ENCODE measurements at places on chromosomes 2 and 18.

DNA sequence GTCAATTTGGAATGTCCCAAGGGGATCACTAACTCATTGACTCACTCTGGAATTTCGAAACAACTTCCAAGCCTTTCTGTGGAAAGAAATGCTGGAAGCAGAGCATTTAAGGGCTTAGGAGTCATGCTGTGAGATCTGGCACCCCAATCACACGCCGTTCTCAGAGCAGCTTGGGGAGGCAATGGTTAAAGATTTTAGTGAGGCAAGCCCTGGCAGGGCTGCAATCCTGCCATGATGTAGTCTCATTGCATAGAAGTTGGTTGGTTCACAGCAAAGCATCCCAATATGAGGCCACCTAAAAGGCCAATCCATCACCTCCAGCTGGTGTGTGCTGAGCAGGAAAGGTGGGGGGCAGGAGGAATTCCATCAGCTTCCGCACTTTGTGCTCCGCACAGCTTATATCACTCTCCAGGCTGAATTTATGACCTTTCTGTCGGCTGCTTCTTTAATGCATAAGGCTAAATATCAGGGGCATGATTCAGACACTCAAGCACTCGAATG is 1043.9 kb upstream of the POU3F3 start:
- no peak for DNase-seq

DNA sequence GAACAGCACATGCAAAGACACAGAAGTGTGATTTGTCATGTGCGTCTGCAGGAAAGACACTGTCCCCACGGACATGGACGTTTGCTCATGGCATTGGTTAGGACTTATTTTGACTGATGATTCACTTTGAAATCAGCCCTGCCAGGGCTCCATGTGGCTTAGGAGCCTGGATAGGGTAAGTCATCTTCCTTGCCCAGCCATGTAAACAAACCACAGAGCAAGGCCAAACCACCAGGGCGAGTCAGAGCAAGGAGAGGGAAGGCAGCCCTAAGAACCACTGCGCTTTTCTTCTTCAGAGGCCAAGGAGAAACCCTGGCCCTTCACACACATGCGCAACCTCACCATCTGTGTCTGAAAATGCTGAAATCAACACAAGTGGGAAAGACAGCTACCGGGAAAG is 88.8 kb downstream of the GFPT1 start:
- DNase-seq, result no peak

DNA sequence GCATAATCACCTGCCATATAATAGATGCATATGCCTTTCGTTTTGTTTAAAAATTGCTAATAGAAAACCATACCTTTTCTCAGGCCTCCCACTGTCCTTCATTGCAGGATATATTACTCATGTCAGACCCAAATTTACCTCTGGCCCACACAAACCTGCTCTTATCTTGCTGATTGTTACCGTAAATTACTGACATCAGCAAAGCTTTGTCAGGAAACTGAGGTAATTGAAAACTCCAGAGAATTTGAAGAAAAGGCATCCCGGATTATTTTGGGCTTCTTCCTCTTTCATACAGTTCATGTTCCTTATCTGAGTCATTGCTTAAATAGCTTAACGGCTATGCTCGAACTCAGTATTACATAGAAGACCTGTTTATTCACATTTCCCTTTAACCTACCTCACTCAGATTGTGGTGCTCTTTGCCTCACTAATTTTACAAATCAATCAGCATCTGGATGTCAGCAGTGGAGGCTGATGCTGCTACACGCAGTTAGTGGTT is 145.7 kb downstream of the ZEB2 start:
- DNase-seq, result no peak

DNA sequence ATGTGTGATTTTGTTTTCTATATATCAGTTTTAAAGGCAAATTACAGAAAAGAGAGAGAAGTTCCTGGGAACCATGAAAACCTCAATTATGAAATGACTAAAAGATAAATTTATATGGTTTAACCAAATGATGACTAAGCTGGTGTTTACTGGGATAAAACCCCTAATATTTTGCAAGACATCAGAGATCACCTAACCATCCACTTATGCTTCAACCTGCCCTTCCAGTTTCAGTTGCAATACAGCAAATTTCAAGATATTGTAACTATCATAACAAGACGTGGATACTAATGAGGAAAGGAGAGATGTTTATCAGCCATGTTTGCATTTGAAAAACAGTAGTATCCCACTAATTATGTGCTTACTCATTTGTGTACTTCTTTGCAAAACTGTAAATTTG is 108.2 kb downstream of the GAREM1 start:
- no peak for DNase-seq

DNA sequence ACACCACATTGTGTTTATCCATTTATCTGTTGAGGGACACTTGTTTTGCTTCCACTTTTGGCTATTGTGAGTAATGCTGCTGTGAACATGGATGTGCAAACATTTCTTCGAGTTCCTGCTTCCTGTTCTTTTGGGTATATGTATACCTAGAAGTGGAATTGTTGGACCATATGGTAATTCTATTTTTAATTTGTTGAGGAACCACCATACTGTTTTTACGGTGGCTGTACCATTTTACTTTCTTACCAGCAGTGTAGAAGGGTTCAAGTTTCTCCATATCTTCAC is 23.1 kb downstream of the ANXA4 start:
- no peak for DNase-seq

GRCh38 chr18:10455726-10456453 is 1.5 kb downstream of the APCDD1 start:
- no peak for DNase-seq

- DNase-seq, result no peak
These were observed 45.3 kb downstream of the PSD4 start for GRCh38 chr2:113219092-113219441.

DNA sequence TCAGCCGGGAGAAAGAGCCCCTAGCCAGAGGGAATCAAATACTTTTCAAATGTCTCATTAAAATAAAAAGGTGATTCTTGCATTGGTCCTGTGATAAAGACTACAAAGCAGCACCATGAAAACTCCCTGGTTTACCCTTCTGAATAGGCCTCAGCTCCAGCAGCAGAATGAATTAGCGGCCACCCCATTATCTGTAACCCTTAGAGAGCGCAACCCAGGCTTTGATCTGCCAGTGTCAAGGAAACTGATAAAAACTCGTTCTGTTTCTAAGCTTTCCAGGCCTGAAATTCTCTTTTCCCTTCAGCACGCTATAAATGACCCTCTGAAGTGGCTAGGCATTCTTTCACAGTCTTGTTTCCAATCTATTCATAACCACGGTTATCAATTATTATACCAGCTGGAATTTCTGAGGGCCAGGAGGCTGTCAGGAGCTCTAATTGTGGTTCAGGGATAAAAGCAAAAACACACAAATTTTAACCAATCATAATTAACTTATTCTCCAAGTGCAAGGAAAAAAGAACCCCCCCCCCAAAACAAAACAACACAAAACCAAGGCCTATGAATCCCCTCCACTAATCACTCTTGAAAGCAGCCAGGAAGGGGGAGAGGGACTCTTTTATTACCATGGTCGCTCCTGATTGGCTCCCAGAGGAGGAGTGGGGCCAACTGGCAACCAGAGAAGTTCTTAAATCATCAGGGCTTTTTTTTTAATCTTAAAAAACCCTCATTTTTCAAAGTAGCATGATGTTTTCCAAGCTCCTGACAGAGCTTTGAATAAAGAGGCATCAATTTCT is 258.9 kb downstream of the CYRIA start:
- no peak for DNase-seq

DNA sequence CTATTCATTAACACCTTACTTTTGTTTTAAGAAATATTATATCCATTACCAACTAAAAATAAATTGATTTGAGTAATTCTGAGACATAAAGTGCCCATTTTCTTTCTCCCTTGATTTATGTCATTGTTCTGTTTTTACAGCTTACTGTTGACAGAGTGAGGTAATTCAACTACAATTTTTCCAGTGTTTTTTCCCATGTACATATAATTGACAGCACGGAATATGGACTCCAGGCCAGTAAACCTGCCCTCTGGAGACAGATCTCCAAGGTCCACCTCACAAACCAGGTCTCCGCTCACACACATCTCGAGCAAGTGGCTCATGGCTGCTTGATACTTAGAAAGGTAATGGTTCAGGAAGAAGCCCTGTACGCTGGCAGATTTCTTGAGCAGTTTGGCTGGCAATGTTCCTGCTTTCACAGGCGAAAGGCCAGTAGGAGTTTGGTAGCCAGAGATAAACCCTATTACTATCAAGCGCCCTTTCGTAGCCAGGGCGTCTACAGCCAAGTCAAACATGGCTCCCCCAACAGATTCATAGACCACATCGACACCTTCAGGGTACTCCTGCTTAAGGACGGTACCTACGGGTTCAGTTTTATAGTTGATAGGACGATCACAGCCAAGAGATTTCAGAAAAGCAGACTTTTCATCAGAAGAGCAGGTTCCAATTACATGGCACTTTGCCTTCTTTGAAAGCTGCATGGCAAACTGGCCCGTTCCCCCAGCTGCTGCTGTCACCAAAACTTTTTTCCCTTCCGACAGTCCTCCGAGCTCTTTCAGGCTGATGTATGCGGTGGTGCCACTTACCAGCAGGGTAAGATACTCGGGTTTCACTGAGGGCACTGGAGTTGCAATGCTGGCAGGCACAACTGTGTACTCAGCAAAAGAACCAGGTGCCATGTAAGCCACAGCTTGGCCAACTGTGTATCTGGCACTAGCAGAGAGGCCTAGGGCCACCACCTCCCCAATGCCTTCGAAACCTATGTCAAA is 7.4 kb downstream of the PTGR3 start:
- no peak for DNase-seq

DNA sequence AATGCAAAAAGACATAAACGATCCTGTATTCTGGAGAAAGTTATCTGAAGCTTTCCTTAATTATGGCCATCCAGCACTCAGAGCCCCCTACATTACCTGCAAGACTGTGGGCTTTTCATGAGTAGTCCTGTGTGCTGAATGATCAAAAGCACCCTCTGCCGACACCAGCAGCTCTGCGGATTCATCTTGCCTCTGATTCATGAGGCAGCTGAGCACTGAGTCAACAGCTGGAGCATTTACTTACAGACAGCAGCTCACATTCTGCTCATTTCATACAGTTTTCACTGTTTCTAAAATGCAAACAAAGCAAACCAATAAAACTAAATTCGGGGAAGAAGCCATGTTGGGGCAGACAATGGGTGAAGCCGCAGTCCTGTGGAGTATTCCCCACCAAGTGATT is 886.5 kb downstream of the CNTNAP5 start:
- DNase-seq, result no peak

DNA sequence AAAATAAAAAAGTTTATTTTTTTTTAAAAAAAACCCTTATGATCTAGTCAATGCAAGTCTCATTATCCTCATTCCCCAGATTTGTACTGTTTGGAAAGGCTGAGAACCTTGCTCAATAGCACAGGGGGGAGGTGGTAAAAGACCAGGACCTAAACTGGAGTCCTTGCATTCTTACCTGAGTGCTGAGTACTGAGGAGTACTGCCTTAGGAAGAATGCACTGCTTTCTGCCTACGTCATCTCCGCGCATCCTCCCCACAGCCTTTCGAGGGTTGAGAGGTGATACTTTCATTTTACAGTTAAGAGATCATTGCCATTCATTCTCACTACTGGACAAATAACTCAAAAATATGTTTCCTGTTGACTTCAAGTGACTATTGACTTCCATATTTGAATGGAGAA is 73.8 kb downstream of the MAP3K20 start:
- no peak for DNase-seq

GRCh38 chr2:86477349-86477748 is 36.2 kb downstream of the KDM3A start:
- DNase-seq, result no peak

- no peak for DNase-seq
These were observed 1225.8 kb downstream of the SUCLG1 start for GRCh38 chr2:83233326-83233725.

- no peak for DNase-seq
These were observed 18.3 kb downstream of the CLHC1 start for GRCh38 chr2:55213822-55214221.

DNA sequence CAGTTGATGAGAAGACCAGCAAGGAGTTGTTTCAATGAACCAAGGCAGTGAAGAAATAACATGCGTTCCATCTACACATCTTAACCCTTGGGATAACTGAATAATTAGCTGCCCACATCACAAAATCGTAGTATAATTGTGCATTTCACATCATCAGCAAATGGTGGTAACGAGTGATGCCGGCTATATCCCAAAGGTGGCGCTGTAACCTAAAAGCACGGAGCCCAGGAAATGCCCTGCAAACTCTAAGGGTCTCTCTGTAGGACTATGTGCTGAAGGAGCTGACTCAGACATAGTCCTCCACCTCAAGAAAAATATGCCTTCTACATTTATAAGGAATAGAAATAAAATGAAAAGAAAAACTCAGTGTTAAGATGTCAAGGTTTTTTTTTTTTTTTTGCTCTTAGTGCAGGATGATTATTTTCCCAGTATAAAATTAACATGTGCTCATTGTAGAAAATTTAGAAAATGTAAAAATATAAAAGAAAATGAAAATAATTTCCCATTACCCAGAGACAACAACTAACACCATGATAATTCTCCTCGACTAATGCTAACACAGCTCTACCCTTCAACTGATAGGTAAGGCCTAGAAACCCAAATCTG is 23.1 kb upstream of the DSG3 start:
- no peak for DNase-seq

GRCh38 chr18:2534906-2535305 is 36.4 kb downstream of the METTL4 start:
- DNase-seq, result no peak

DNA sequence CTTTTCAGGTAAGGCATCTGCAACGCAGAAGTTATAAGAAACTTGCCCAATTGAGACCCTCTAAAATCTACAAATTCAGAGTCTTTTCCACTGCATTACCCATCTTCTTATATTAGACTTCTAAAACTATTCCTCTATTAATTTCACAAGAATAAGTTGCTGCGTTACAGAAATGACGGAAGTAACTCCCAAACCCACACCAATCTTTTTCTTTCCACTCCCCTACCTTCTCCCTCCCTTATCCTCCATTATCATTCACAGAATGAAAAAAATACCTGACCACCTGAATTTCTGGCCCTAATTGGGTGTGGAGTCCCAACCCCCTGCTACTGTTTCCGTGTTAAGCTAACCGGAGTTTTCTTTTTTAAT is 689 bp downstream of the RPRD1A start:
- DNase-seq, result no peak

GRCh38 chr18:74990563-74991081 is 218.3 kb downstream of the PTGR3 start:
- DNase-seq, result no peak

- no peak for DNase-seq
These were observed 810.5 kb downstream of the SLC4A3 start for GRCh38 chr2:220437938-220438337.

DNA sequence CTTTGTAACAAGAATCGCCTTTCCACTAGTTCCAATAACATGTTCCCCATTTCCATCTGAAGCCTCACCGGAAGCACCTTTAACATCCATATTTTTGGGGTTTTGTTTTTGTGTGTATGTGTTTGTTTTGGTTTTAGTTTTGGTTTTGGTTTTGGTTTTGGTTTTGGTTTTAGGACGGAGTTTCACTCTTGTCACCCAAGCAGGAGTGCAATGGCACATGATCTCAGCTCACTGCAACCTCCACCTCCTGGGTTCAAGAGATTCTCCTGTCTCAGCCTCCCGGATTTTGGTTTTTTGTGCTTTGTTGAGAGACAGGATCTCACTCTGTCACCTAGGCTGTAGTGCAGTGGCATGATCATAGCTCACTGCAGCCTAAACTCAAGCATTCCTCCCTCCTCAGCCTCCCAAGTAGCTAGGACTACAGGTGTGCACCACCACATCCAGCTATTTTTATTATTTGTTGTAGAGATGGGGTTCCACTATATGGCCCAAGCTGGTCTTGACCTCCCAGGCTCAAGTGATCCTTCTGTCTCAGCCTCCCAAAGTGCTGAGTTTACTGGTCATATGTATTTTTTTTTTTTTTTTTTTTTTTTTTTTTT is 36.3 kb downstream of the TGOLN2 start:
- no peak for DNase-seq

GRCh38 chr18:37532917-37533316 is 32.7 kb downstream of the CELF4 start:
- DNase-seq, result no peak

All from CMK (cell line).